ENCODE measurements at places on chromosomes 4 and X.

DNA sequence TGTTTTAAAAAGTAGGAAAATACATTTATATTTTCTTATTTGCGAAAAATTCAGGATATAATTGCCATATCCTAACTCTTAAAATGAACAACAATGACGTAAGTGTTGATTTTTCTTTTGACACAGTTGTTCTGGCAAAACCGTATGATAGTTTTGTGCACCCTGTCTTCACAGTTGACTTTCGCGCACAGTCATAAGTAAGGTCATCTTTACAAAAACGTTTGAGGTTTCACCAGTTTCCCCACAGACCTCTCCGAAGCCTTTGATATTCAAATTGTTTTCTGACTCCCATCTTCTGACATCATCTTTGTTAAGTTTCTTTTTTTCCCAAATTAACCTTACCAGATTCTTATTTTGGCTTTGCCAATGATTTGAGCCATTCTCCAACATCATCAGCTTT lies 48.1 kb upstream of the ATXN3L start:
- DNase-seq, result no peak

DNA sequence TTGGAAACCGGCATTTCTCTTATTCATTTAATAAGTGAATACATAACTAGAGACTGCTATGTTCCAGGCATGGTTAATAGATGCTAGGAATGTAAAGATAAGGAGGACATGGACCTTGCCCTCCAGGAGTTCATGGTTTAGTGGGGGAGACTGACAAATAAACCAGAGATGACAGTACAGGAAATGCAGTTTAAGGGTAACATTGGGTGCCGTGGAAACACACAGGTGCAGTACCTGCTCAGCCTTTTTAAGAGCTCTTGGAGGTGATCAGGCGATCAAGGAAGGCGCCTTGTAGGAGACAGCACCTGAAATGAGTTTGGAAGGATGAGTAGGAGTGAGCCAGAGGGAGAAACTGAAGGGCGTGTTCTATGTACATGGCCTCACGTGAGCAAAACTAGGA lies 145.8 kb downstream of the AASDH start:
- no peak for DNase-seq

GRCh38 chr4:170374770-170375169 lies 285.0 kb upstream of the AADAT start:
- no peak for DNase-seq

- DNase-seq, result no peak
Measured at GRCh38 chr4:87081826-87082225, 138.6 kb downstream of the KLHL8 start.

DNA sequence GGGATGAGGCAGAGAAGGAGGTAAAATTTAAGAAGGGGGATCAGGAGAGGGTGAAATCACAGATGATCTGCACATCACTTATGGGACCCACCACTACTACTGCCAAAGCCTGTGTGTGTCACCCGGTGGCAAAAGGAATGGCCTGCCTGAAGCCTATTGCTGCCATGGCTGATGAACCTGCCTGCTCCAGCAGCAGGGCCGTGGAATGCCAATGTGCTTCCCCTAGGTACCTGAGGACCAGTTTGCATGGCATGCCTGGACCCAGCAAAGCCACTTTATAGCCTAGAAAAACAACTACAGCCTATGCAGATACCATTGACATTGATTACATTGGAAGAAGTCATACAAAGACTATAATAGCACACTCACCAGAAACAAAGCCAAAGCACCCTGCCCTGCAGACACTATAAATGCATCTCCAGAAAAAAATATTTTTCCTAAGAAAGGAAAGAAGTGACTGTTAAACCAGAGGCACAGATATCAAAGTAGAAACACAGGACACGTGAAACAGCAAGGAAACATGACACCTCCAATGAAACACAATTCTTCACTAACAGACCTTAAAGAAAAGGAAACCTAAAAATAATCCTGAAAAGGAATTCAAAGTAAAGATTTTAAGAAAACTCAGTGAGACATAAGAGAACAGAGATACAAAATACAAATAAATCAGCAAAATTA lies 680.7 kb upstream of the GRID2 start:
- DNase-seq, result no peak

DNA sequence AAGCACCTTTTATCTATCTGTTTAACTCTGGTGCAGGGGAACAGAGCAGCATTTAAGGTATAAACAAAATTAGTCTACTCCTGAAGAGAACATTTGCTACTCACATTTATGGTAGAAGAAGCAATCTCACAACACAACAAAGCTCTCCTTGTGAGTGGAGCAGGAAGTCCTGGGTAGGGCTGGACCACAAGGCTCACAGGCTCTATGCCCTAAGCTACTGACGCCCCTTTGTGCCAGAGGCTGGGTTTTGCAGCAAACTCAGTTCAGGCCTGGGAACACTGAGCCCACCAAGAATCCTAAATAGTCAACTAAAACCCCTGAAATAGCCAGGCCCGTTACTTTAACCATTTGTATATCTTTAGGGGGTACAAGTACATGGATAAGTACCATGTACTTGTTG lies 4.7 kb upstream of the ZXDB start:
- no peak for DNase-seq

DNA sequence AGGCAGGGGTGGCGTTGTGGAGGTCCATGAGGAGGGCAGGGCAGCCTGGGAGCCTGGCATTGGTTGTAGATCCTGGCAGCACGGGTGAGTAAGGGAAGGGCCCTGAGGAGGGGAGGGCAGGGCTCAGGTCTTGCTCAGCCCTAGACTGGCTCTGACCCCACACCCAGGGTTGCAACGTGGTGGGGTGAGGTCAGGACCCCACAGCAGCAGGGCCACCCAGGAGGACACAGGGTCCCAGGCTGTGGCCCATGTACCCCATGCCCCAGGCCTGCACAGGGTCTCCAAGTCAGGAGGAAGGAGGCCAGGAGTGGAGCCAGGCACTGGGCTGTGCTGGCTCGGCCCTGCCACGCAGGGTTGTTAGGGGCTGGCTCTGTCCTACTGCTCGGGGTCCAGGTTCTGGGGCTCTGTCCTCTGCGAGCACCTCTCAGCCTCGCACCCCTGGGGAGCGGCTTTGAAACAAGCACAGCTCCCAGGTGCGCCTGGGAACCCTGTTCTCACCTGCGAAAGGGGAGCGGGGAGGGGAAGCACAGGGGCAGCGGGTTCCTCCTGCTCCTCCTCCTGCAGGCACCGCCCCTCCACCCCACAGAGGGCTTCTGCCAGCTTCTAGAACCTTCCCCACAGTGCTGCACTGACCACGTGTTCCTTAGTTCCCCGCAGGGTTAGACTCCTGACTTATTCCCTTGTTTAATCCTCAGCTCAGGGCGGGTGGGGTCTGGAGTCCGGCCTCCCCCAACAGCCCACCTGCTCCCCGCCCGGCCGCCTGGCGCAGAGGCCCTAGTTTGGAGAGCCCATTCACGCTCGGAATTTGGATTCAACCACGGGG lies 20.4 kb downstream of the MSANTD1 start:
- DNase-seq, result no peak

- no peak for DNase-seq
Measured at GRCh38 chr4:142813388-142813787, 32.7 kb downstream of the INPP4B start.

DNA sequence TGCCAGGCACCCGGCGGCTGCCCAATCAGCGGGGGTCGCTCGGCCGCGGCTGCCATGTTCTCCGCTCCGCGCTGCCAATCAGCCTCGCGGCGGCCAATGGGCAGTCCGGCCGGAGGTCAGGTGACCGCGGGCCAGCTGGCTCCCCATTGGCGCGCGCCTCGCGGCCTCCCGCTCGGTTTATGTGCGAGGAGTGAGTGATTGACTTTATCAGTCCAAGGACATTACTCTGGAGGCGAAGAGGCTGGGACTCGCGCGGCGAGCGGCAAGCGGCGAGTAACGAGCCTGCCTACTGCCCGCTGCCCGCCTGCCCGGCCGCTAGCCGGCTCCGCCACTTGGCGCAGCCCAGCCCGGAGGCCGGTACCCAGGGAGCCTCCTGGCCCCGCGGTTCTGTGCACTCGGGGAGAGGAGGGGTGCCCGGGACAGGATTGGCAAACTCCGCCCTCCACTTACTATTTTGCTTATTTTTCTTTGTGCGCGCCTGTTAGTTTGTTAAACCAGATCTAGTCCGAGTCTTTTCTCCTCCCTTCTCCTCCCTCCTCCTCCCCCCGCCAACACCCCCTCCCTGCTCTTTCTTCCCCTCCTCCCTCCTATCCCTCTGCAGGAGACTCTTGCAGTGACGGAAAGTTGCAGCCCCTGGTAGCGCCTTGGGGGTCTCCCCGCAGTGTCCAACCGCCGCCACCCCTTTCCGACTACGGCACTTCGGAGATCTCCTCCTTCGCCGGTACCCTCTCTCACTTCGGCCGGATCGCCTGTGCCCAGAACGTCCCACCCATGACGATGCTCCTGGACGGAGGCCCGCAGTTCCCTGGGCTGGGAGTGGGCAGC lies at the start of gene ZIC3:
Gene ZIC3, plus strand, starts transcription at position 207 of the 825 bp plus-strand sequence. Its CDS starts 565 bp downstream, at position 772.
- peak; percentile 74 for DNase-seq

GRCh38 chrX:826448-826847 lies 195.9 kb downstream of the SHOX start:
- DNase-seq, result no peak
